ENCODE measurements at places on chromosomes 12 and 14.

GRCh38 chr12:48996794-48997718, 2.1 kb downstream of the DDN start:
- DNase-seq, result peak; percentile 77

DNA sequence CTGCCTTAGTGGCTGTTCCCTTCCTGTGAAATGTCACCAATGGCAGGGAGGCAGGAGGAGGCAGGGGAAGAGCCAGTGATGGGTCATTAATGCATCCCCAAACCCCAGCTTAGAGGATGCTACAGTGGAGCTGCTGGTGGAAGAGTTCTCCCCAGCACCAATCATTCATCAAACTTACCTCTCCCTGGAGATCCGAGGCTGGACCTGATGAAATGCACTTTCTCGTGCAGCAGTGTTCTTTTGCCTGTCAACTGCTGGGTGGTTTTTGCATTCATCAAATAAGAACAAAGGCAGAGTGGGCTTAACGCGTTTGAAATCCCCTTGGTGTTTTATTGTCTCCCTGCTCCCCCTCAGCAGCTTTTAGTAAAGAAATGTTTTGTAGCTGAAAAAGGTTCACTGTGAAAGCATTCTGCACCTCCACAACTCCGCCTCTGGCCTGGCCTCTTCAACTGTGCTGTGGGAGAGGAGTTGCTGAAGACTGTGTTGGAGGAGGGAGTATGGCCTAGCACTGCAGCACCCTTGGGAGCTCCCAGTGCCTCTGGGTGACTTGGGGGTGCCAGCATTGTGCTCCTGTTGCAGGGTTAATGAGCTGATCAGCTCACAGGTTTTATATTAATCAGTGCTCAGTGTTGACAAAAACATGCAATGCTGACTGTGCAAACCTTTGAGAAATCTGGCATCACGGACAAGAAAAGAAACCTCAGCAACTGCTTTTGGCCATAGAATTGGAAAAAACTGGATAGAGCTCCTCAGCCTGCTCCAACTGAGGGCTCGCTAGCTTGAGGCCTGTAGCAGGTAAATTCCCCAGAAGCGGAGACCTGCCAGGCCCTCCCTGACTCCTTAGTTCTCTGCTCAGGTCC, 14.4 kb downstream of the TSPAN9 start:
- no peak for DNase-seq

DNA sequence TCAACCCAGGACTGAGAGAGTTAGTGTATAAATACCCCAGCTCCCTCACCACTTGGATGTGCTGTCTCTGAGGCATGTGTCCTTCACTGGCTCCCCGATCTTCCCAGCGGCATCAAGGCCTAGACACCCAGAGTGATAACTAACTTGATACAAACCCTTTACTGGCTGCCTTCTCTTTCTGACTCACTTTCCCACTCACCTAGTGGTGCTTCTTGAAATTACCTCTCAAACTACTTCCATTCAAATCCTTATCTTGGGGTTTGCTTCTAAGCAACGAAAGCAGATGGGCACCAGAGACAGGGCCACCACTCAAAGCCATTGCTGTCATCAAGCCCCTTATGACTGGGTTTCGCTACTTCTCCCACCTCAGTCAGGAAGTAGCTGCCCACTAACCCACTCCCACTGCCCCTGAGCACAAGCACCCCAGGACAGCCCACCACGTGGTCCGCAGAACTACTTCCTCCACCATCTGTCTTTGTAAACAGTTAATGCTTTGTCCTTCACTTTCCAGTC, 17.2 kb downstream of the ZFP36L1 start:
- DNase-seq, result no peak

DNA sequence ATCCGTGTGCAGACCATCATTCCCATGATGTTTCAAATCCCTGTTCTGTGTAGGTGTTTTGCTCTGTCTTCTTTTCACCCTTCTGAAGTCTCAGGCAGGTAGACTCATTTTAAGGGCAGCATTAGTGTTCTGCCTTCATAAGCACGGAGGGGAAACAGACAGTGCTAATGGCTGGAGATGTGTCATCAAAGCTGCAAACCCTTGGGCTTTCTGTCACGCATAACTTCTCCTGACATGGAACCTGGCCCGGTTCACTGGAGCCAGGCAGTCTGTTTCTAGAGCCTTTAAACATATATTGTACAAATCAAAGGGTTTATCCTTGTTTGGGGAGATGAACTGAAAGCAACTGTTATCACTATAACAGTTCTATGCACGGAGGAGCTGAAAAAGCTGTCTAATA, 141.4 kb downstream of the TMEM132D start:
- DNase-seq, result no peak

GRCh38 chr12:62098132-62098531, 162.1 kb upstream of the USP15 start:
- no peak for DNase-seq

DNA sequence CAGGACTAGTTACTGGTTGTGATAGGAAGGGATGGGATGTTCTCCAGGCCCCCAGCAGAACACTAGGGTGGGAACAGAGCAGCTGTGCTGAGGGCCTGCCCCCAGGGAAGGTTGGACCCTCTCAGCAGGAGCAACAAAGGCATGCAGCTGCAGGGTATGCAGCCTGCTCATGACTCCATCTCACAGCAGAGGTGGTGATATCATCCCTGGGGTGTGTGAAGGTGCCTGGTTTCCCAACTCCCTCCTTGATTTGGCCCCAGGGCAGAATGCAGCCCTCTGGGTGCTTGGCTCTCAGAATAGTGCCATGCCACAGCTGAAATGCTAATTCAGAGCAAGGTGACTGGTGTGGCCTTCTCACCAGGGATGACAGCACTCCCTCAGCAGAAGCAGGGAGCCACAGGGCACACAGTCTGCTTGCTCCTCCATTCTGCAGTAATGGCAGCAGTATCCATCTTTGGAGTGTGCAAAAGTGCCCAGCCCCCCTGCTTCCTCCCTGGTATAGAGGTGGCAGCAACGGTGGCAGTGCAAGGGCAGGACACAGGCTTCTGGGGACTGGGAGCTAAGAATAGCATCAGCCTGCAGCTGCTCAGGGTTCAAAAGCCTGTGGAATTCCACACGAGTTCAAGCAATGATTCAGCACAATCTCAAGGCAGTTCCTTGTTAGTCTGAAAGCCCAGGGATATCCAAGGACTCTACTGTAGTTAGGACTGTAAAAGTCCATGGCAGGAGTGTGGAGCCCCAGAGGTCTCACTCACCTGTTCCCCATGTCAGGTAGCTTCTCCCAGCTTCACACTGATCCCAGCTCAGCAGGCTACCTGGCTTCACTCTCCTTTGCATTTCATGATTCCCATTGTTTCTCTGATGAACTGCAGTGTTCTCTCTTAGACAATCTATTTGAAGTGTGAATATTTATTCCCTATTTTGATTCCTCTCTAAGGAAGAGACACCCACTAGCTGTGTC, 298.1 kb upstream of the FOXG1 start:
- no peak for DNase-seq

DNA sequence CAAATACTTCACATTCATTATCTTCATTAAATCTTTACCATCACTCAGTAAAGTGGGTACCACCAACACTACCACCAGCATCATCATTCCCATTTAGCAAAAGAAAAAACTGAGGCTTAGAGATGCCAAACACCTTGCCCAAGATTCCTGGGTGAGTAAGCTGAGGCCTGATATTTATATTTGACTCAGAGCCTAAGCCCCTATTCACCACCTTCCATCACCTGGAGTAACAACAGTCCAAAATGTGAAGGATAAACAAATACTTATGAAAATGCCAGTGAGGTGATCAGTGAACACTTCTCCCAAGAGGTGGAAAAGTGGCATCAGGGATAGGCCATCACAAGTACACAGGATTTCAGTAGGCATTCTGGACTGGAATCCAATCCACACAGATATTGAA, 3.7 kb downstream of the SLC38A1 start:
- DNase-seq, result no peak

GRCh38 chr12:26572137-26572536, 260.9 kb downstream of the ITPR2 start:
- no peak for DNase-seq

DNA sequence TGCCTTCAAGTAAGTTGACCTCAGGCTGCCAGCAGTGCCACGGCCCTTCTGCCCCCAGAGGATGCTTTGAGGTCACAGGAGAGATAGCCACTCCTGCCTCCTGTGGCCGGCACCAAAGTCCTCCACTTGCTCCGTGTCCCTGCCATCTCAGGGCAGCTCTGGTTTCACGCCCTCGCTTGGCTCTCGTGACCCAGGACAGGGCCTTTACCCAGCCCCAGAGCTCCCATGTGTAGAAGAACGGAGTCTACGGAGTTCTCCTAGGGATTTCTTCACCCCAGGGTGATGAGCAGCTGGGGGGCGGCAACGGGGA, 178.1 kb downstream of the ADGRD1 start:
- no peak for DNase-seq

DNA sequence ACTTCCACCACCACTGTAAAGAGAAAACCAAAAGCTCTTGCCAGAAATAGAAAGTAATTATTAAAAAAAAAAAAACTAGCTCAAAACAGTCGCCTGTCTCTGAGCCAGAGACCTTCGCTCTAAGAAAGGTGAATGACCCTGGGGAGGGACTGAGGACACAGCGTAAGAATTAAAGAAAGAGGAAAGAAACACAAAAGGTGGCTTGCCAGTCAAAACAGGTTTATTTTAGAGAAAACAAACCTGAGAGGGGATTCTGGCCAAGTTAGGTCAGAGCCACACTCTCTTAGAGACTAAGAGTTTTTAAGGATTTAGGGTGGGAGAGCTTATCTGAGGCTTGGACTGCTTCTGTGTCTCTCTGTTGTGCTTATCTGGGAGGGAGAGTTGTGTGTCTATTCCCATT, 66.0 kb downstream of the DNAH10 start:
- DNase-seq, result no peak

- no peak for DNase-seq
These were observed 45.6 kb downstream of the EFCAB11 start for GRCh38 chr14:89908712-89909450.

GRCh38 chr12:103780093-103780440, 61.0 kb downstream of the NT5DC3 start:
- no peak for DNase-seq

DNA sequence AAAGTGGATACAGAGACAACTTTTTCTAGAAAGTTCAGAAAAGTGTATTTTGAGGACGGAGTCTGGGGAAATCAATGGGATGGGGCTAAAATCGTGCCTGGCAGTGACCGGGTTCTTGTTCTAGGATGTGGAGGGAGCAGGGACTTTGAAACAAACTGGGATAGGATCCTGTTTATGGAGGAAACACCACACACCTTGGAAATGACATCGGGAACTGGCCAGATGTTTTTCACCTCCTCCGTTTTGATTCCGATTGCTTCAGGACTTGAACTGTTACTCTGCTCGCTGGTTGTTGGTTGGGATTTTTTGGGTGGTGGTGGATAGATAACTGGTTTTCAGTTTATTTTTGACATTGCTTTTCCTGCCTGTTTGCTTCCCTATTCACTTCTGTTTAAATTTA, 506 bp downstream of the EMP1 start:
- no peak for DNase-seq

- DNase-seq, result no peak
These were observed 42.0 kb downstream of the MOK start for GRCh38 chr14:102262929-102263462.

- DNase-seq, result no peak
These were observed 21.8 kb upstream of the LRP1-AS start for GRCh38 chr12:57169046-57169795.

- DNase-seq, result no peak
These were observed 75.5 kb downstream of the BORCS5 start for GRCh38 chr12:12432364-12432763.

DNA sequence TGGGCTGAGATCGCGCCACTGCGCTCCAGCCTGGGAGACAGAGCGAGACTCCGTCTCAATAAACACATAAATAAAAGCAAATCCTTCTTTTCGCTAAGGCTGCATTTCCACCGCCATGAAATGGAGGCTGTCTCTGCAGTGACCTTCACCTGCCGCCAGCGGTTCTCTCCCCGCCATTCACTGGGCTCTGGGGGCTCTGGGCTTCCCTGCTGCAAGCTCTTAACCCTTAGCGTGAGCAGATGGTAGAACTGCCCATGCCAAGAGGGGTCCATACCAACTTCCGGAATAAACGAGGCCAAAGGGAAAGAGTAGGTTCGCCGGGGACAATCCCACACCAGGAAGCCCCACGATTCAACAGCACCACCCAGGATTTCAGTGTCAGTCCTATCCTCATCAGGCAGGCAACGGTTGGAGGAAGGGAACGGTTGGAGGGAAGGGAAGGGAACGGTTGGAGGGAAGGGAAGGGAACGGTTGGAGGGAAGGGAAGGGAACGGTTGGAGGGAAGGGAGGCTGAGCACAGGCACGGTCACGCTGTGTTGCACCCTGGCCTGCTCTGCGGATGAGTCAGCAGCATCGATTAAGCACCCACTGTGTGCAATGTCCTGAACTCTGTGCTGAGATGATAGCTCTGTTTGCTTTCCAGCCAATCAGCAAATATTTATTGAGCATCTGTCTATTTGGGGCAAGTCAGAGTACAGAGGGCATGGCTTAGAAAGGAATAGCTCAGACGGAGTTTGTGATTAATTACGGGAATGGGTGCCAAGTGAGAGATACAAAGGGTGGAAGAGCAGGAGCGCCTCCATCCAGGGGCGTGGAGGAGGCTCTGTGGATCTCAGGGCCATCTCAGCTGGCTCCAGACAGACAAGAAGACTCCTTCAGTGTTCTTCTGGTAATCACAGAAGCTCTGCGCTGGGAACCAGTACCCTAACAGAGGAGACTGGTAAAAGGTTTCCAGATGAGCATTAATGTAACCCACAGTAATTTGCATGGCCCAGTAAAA, 77.9 kb downstream of the NINJ2 start:
- peak; percentile 42 for DNase-seq

- no peak for DNase-seq
These were observed 52.9 kb downstream of the ISCA2 start for GRCh38 chr14:74546416-74546815.

GRCh38 chr12:107529991-107530390, 155.6 kb upstream of the PWP1 start:
- DNase-seq, result no peak

- DNase-seq, result no peak
These were observed 11.8 kb downstream of the MTERF2 start for GRCh38 chr12:106975098-106975497.

GRCh38 chr12:114275086-114275485, 130.9 kb downstream of the TBX5 start:
- DNase-seq, result no peak

DNA sequence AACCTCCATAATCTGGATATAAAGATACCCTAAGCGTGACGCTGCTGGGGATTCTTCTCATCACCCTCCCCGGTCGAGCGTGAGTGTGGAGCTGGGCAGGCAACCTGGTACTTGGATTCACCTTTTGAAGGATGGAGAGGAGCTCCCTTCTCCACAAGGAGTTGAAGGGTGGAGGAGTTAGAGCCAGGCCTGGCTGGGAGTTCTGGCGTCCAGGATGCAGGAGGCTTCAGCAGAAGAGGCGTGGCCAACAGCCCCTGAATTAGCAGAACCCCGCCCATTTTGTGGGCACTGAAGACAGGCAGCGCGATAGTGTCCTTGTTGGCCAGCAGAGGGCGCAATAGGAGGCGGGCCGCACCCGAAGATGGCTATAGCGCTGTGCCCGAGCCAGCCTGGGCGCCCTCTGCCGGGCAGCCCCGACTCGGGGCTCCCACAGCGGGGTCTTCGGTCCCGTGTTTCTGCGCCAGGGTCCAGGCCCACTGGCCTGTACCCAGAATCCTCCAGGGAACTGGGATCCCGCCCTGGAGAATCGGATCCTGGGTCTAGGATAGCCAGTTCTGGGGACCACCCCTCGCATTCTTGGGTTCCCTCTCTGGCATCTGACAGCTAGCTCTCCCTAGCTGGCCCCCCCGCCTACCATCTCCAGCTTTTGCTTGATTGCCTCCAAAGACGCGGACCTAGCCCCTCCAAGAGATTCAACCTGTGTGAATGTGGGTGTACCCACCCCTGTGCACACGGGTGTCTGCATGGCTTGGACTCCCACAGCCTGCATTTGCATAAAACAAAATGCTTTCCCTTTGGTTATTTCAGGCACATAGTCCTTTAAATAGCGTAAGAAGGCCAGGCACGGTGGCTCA, 26.0 kb upstream of the SMUG1 start:
- peak; percentile 92 for DNase-seq
